ENCODE measurements at places on chromosomes 3 and 15.

- DNase-seq = no peak
Observed at GRCh38 chr3:94285872-94286271, 223.0 kb downstream of the NSUN3 start.

DNA sequence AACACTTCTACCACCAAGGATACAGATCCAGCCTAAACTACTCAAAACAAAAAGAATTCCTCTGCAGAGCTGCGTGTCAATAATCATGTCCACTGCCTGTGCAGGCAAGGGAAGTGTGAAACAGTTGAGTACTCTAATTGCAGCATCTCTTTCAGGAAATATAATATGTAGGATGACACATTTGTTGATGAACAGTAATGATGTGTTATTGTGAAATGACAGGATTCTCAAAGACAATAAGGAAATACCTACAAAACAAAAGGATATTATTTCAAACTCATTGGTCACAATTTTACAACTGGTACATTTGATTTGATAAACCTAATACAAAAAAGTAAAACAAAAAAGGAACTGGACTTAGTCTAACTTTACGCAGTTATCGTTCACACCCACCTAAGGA is 4.4 kb downstream of the SPG11 start:
- no peak for DNase-seq

GRCh38 chr3:3087279-3087678 is 22.9 kb downstream of the IL5RA start:
- no peak for DNase-seq

GRCh38 chr3:25583343-25583742 is 81.4 kb downstream of the TOP2B start:
- DNase-seq = no peak

- no peak for DNase-seq
Observed at GRCh38 chr15:86830304-86830703, 750.6 kb downstream of the AGBL1 start.

- DNase-seq = peak; percentile 36
Observed at GRCh38 chr3:112734736-112735350, 93.9 kb upstream of the CCDC80 start.

Data from stimulated activated CD8-positive, alpha-beta memory T cell treated with anti-CD3 and anti-CD28 coated beads, Interleukin-7, amount 100 ng/mL, for 24 hours (primary cell).